ENCODE measurements at places on chromosomes 1 and 21. TPM values are rescaled to one million over a fixed set of nuclear protein-coding genes. Genes with fewer than 3 reads are reported as not detected.

- no peak for DNase-seq
Measured at GRCh38 chr1:3657578-3658230, 5.4 kb downstream of the TP73 start.

DNA sequence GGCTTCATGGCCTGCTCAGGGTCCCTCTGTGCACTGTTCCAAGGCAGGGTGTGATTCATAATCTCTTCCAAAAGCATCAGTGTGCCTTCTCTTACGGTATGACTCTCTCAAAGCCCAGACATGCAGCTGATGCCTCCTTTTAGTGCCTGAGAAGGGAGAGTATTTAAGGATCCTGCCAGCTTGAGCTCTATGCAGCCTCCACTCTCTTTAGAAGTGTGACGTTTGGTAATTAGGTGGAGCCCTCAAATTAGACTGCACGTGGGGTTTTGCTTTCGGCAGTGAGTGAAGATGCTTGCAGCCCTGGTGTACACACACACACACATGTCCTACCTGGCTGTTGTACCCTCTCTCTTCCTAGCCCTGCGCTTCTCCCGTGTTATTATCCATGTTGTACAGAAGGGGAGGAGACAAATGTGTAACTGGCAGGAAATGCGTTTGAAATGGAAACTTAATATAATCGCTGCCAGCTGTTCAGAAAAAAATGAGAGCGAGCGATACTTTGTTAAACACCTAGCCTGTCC, 2.6 kb upstream of the C1orf174 start:
- DNase-seq: no peak

GRCh38 chr1:31400393-31400792, 12.6 kb upstream of the SERINC2 start:
- DNase-seq: peak; percentile 88

GRCh38 chr21:41254090-41254700, 62.4 kb upstream of the FAM3B start:
- peak; percentile 18 for DNase-seq

- DNase-seq: no peak
Measured at GRCh38 chr1:15231714-15232201, 15.3 kb upstream of the FHAD1 start.

DNA sequence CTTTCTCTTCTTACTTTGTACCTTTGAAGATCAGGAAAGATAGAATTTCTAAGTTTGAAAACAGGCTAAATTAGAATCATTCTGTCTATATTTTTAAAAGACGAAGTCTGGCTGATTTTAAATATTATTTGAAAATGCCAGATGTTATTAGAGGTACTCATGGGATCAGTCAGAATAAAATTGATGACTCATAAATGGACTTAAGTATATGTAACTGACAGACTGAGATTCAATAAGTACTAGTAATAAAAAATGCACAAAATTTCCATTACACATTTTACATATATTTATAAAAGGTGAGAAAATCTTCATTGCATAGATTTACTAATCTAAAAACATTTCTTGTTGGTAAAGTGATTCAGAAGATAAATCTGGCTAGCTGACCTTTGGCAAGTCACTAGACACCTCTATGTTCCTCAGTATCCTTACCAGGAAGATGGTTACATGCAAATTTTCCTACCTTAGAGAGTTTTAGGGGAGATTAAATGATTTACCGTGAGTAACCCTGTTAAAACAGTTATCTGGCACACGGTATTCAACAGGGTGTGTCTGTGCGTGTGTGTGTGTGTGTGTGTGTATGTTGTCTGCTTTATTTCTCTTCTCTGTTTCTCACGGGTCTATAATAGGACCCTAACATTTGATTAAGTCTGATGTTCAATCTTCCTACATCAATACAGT, 189.0 kb downstream of the RUNX1 start:
- DNase-seq: no peak

DNA sequence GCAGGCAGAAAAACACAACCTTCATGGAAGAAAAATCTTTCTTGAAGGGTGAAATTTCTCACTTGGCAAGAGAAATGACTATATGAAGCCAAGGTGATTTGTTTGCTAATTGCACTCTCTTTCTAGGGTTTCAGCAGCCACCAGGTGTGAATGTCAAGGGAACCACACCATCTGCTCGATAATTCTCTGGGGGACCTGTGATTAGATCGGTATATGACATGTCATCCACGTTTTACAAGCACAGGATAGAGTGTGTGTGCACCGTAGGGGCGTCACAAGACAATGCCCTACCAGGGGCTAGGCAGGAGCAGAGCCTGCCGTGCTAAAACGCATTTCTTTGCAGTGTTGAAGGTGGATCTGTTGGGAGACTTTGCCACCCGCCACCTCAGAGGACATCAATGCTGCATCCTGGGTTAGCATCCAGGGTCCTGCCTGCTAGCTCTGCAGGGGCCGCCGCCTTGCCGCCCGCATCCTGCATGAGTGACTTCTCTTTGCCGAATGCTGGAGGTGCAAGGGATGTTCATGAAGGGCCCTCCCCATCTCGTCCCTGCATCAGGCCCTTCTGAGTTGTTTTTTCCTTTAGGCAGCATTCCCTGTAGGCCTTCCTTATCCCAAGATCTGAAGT, 37.8 kb upstream of the CCSAP start:
- DNase-seq: no peak

GRCh38 chr1:155175281-155175926, 1.8 kb downstream of the TRIM46 start:
- no peak for DNase-seq

GRCh38 chr1:31145648-31146047, 80.1 kb upstream of the PUM1 start:
- DNase-seq: no peak

DNA sequence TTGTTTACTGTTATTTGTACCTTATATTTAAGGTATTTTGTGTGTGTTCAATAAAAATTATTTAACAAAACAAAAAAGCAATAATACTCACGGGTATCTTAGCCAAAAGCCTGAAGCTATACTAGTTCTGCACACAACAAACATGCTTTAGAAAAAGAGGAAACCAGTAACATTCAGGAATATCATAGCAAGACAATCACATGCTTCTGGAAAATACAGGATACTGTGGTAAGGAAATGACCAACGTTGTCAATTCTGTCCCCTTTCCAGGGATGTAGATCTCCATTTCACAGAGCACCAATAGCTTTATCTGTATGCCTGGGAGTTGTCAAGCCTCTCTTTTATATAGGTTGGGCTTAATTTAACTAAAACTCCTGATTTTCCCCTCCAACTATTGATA, 288.4 kb downstream of the SMYD3 start:
- DNase-seq: no peak

DNA sequence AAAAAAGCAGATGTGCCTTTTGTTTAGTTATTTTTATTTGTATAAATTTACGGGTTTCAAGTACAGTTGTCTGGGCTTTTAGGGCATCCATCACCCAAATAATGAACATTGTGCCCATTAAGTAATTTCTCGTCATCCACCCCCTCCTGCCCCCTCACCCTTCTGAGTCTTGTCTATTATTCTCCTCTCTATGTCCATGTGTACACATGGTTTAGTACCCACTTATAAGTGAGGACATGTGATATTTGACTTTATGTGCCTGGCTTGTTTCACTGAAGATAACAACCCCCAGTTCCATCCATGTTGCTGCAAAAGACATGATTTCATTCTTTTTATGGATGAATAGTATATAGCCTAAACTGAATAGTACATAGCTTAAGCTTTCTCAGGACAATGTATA, 189.2 kb downstream of the ZP4 start:
- DNase-seq: no peak

DNA sequence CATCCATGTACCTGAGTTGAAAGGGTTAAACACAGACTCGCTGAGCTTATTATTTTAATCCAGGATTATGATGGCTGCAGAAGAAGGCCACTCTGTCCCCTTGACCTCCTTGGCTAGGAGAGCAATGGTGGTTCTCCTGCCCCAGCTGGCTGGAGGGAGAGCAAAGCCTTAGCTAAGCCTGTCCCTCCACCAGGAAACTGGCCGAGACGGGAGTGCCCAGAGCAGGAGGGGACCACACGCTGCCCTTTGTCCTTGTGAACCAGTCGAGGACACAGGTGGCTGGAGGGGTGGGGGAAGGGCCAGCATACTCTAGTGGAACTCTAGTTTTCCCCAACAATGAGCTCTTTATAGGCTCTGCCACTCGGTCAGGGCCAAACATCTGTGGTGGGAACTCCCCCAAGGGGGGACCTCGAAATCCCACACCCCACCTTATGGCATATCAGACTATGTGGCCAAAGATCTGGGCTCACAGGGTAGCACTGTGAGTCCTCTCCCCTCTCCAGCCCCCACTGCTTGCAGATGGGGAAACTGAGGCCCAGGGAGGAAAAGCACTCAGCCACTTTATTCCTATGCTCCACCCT, 12.9 kb downstream of the KIAA1614 start:
- no peak for DNase-seq

- DNase-seq: peak; percentile 77
Measured at GRCh38 chr1:26959722-26960624, at the start of gene KDF1. TSS of gene KDF1 (minus strand) at chr1:26960468. CDS start at chr1:26952380, 8,088 bp downstream.

PPM1J gene
- total RNA-seq: 4.0 TPM

FGR gene
- 1.1 TPM for total RNA-seq

MYBPH gene
- not detected for total RNA-seq

KLHDC9 gene
- 1.3 TPM for total RNA-seq

CLCA4 gene
- total RNA-seq: 45.8 TPM

ADAMTS4 gene
- total RNA-seq: not detected

GPR161 gene
- total RNA-seq: 7.4 TPM

Data from bronchial epithelial cell (primary cell).